Coronary artery (tissue), 2 donors: ENCODE measurements at places on chromosomes 1 and 21.

DNA sequence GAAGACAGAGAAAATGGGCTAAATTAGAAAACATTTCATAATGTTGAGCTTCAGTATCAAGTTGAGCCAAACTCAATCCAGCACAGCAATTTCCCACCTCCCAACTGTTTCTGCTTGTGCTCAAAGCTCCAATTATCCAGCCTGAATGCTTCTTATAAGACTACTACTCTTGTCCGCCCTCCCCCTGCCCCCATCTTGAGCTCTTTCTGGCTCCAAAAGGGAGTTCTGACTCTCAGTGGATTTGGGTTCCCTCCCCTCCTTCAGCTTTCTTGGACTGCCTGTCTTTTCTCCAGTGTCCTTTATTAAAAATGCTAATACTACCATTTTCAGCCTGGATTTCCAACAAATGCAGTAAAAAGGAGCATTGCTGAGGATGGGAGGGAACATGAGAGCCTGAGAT, 174.8 kb downstream of the ASTN1 start:
- no peak for DNase-seq

- DNase-seq: no peak
Measured at GRCh38 chr1:91176250-91176649, 154.4 kb upstream of the ZNF644 start.

GRCh38 chr1:68495968-68496679, 758 bp downstream of the DEPDC1 start:
- no peak for DNase-seq

DNA sequence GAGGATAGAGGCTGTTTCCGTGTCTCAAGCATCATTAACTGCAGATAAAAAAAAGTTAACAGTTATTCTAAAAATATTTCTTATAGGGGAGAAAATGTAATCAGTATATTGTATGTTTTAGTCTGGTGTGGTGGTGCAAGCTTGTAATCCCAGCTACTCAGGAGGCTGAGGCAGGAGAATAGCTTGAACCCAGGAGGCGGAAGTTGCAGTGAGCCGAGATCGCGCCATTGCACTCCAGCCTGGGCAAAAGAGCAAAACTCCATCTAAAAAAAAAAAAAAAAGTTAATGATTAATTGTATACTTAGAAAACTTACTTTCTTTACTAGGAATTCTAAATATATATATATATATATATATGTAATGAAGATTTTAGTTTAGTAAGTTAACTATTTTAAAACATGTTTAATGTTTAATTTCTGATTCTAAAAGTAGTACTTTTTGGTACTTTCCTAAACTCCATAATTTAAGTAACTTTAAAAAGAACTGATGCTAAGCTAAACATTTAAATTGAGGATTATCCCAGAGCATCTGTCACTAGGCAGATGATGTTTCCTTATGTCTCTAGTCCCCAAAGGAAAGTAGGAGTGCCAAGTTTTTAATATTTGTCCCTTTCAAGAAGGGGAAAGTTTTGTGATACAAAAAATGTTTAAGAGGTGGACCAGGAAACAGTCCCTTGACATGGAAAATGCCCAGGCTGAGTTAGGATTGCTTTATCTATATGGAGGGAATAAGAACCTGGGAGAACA, 66.3 kb downstream of the DYRK1A start:
- no peak for DNase-seq

GRCh38 chr1:25973610-25974321, 24.1 kb downstream of the PAFAH2 start:
- no peak for DNase-seq

DNA sequence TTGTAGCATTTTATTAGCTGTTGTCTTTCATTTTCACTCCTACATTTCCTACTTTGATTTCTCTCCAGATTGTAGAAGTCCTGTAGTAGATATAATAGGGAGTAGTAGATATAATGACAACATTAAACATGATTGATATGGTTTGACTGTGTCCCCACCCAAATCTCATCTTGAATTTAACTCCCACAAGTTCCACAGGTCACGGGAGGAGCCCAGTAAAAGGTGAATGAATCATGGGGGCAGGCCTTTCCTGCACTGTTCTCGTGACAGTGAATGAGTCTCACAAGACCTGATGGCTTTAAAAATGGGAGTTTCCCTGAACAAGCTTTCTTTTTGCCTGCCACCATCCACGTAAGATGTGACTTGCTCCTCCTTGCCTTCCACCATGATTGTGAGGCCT, 7.5 kb upstream of the PRDX6 start:
- DNase-seq: no peak

DNA sequence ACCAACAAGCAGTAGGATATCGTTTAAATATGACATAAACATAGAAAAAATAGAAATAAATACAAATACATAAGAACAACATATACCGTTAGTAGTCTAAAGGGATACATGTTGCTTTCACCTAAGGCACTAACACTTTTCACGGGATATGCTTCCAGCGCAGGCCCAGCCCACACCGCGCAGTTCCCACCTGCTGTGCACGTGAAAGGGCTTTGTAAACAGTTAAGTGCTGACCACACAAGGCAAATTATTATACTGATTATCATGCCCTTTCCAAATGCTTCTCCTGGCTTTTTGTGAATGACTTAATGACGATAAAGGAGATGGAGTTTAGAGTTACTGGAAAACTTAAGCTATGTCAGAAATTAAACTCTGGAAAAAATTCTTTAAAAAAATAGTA, 11.3 kb upstream of the IL22RA1 start:
- DNase-seq: no peak

- DNase-seq: no peak
Measured at GRCh38 chr1:178055779-178056471, 38.0 kb upstream of the RASAL2 start.

DNA sequence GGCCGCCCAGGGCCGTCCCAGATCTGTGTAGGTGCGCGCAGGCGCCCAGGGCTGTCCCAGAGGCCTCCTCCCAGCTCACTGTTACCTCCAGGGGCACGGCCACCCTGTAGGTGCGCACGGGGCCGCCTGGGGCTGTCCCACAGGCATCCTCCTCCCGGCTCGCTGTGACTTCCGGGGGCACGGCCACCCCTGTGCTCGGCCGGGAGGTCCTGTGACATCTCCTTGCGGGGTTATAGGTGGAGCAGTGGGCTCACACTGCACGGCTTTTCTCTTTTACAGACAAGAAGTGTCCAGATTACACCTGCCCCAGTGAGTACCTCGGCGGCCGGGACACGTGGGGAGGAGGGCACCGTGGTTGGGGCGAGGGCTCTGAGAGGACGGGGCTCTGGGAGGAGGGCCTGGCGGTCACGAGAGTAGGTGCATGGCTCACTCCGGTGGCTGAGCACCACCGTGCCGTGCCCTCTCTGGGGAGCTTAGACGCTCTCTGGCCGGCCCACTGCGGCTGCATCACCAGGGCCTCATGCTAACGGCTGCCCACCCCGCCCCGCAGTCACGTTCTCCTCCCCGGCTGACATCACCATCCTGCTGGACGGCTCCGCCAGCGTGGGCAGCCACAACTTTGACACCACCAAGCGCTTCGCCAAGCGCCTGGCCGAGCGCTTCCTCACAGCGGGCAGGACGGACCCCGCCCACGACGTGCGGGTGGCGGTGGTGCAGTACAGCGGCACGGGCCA, 21.4 kb downstream of the COL6A1 start:
- peak; percentile 64 for DNase-seq

GRCh38 chr1:210691039-210691610, 362.4 kb downstream of the HHAT start:
- no peak for DNase-seq

- DNase-seq: no peak
Measured at GRCh38 chr1:227450489-227450888, 112.9 kb upstream of the ZNF678 start.

- no peak for DNase-seq
Measured at GRCh38 chr1:210448297-210448892, 119.7 kb downstream of the HHAT start.

- no peak for DNase-seq
Measured at GRCh38 chr1:983798-984475, 2.0 kb upstream of the PERM1 start.

DNA sequence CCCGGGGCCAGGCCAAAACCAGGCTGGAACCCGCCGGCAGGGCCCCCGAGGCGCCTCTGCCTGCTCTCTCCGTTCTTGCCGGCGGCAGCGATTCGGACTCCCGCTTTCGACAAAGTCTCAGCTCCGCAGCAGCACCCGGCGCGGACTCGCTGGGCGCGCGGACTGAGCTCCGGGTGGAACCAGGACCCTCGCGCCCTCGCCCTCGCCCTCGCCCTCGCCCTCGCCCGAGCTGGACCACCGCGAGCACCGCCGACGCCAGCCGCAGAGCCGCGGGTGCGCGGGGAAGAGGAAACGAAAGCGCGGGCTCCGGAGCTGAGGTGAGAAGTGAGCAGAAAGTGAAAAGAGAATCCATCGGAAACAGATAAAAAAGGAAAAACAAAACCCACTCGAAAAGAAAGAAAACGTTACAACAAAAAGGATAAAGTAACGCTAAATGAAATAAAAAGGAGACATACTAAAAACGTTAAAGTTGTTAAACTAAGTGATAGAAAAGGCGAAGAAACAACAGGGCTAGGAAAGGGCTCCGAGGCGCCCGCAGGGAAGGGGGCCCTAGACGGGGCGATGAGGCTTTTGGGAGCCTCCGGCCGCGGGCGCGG, 64.9 kb downstream of the MEF2D start:
- no peak for DNase-seq

DNA sequence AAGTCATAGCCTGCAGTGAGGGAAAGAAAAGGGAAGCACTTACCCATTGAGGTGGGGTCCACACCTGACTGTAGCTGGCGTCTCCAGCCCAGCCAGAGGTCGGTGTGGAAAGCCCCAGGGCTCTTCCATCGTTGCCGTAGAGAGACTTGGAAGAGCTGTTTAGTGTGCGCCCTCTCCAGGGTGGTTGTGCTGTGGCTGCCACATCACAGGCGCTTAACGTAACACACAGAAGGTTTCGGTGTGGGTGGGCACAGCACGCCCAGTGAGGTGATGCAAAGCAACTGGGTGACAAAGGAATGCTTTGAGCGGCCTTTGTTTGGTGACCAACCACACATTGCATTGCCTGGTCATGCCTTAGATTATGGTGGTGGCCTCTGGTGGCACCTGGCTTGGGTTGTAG, 36.8 kb upstream of the KIF1B start:
- DNase-seq: no peak

- no peak for DNase-seq
Measured at GRCh38 chr21:39347537-39347936, 1.4 kb downstream of the HMGN1 start.

DNA sequence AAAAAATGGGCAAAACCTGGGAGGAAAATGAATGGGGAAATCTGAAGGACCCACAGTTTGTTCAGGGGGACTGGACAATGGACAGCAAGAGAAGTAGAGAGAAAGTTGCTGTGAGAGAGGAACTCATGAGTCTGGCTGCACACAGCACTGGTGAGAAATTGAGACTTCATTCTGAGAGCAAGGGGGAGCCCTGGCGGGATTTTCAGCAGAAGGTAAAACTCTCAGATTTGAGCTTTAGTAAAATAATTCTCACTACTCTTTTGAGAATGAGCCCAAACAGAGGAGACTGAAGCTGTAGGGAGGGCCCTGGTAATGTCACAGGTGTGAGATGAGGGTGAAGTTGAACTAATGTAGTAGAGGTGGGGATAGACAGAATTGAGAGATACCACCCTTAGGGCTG, 438.6 kb downstream of the OMA1 start:
- DNase-seq: no peak

GRCh38 chr1:6802893-6803292, 17.6 kb downstream of the CAMTA1 start:
- no peak for DNase-seq

- no peak for DNase-seq
Measured at GRCh38 chr1:232958067-232958466, 7.7 kb downstream of the NTPCR start.

DNA sequence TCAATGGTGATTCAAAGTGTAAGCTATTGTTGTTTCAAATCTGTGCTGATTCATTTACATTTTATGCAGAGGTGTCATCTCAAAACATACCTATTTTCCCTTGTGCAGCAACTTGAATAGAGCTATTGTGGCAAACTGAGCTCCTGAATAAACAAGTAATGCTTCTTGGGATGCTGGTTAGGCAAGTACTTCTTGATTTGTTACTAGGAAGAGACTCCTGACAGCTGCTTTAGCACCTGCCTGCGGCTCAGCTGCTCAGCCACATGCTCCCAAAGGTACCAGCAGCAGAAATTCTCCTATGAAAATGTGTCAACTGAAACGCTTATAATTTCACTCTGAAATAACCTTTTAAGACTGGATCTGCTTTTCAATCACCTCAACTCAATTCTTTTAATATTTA, 352.3 kb downstream of the RYR2 start:
- no peak for DNase-seq

- no peak for DNase-seq
Measured at GRCh38 chr1:229148743-229149142, 122.2 kb upstream of the RAB4A start.

DNA sequence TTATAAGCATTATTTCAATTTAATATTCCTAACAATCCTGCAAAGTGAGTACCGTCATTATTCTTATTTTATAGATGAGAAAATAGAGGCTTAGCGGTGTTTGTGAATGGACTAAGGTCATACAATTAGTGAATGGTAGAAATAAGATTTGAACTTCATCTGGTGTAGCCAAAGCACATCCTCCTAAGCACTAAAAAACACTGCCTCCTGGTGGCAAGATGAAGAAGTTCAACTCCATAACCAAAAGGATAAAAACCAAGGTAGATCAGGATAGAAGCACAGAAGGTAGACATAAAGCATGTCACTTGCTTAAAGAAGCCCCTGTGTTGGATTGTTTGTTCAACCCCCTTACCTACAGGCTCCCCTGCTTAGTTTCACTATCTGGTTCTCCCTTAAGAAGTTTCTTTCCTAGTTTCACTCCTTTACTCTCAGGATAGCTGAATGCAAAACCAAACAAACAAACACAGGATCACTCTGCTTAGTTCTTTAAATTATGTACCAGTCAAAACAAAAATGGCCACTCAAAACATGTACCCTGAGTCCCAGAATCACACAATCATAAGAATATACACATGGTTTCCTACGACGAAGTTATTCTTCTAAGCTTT, 12.7 kb upstream of the AIM2 start:
- DNase-seq: no peak

GRCh38 chr1:212153635-212154034, 118.1 kb downstream of the DTL start:
- DNase-seq: no peak

- DNase-seq: peak; percentile 54
Measured at GRCh38 chr1:7389906-7390603, 381.0 kb upstream of the VAMP3 start.

DNA sequence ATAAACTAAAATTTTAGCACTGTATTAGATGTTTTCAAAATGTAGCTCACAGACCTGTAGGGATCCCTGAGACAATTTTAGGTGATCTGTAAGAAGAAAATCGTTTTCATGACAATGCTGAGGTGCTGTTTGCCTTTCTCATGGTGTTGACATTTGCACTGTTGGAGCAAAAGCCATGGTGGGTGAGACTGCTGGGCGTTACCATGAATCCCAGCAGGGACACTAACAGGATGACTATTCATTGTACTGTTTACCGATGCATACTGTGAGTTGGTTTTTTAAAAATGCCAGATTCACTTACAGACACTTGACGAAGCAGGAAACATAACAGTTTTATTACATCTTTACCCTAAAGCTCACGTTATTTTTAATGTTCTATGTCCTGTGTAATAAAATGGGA, 468.5 kb downstream of the PCP4 start:
- no peak for DNase-seq

GRCh38 chr1:21149430-21149854, 27.3 kb downstream of the EIF4G3 start:
- no peak for DNase-seq

- DNase-seq: no peak
Measured at GRCh38 chr1:51966559-51966958, 23.9 kb downstream of the RAB3B start.

GRCh38 chr1:179151908-179152682, 70.2 kb downstream of the TOR3A start:
- no peak for DNase-seq

GRCh38 chr1:206021626-206022365, 1.9 kb downstream of the CTSE start:
- no peak for DNase-seq
